Tibial nerve (tissue), 4 donors: ENCODE measurements at places on chromosomes 2 and 18. TPM values are rescaled to one million over a fixed set of nuclear protein-coding genes. Genes with fewer than 3 reads are reported as not detected.

HRH4 gene
- not detected for total RNA-seq

ACTG2 gene
- total RNA-seq, result 20.1 TPM

SFTPB gene
- not detected for total RNA-seq

SLC5A7 gene
- not detected for total RNA-seq

PFN4 gene
- 5.7 TPM for total RNA-seq

CD226 gene
- total RNA-seq, result 1.1 TPM

PRSS56 gene
- not detected for total RNA-seq

CCDC88A gene
- 62.1 TPM for total RNA-seq

GRCh38 chr2:27705851-27706622 is 42.3 kb downstream of the SLC4A1AP start:
- peak; percentile 70 for DNase-seq

DNA sequence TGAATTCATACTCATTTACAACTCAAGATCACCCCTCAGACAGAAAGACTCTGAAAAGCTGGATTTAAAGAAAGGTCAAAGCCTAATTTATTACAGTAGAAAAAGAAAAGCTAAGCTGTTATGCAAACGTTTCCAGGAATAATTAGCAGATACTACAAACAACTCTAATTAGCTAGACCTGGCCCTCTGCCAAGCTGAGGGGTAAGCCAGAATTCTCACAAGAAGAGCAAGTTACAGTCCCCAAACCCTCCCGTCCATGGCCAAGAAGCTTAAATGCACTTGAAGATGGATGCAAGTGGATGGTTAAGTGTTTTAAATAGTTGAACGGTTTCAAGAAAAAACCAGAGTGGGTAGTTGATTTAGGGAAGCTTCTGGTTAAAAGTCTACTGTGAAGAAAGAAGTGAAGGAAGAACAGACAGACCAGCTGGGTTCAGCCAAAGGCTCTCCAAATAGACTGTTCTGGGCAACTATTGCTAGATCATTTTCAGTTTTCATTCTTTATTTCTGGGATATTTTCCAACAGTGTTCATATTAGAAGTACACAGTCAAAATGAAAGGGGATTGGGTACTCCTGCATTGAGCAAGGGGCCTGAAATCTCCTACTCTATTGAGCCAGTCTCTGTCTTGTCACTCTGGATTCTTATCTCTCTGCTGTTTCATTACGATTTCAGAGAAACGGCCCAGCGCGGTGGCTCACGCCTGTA is 4.8 kb downstream of the LMAN2L start:
- no peak for DNase-seq

- DNase-seq, result no peak
These were observed 2.0 kb downstream of the MRPL30 start for GRCh38 chr2:99183025-99183424.

- DNase-seq, result no peak
These were observed 119.9 kb upstream of the DCC start for GRCh38 chr18:52220062-52220591.

DNA sequence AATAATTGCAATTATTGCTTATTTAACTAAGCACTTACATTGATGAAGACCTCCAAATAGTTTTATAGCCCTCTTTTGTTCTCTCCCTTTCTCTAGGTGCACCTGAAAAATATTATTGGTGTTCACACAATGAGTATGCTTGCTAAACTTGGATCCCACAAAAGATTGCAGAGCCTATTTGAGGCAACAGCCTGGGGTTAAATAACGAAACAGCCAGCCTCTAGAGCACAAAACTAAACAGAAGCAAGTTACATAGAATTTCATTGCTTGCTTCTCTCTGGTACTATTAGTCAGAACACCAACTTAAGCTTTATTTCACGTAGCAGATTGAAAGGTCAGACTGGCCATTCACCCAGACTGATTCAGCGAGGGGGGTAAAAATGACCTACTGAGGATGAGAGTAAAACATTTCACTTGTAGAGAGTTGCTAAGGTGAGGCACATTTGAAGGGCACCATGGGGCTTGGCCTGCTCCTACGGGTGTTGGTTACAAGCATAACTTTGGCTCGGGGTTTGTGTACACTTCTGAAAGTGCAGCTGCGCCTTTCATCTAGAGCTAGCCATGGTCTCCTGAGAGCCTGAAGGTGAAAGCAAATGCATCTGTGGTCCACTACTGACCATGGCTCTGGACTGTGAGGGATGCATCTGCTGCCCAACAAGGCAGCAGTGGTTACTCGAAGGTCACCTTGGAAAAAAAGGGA is 225.1 kb upstream of the LRRTM1 start:
- no peak for DNase-seq

GRCh38 chr2:121316986-121317385 is 32.0 kb upstream of the TFCP2L1 start:
- no peak for DNase-seq

GRCh38 chr18:55401638-55402191 is 186.3 kb downstream of the TCF4 start:
- DNase-seq, result no peak

- DNase-seq, result no peak
These were observed 120.9 kb downstream of the RNF152 start for GRCh38 chr18:61771861-61772260.

DNA sequence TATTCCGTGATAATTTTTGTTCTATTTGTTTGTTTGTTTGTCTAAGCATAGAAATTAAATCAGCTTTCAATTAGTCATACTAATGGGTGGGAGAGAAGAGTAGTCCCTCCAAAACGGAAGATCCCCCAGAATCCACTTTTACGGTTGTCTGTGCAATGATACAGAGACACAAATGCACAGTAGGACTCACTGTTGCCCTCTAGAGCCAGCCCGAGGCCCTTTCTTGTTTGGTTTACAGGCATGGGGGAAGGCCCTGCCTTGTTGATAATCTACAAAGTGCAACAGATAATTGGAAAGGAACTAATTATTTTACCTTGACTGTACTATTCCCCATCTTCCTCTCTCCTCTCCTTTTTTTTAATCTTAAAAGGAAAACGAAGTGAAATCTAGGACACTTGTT is 121.1 kb downstream of the ACOXL start:
- no peak for DNase-seq

DNA sequence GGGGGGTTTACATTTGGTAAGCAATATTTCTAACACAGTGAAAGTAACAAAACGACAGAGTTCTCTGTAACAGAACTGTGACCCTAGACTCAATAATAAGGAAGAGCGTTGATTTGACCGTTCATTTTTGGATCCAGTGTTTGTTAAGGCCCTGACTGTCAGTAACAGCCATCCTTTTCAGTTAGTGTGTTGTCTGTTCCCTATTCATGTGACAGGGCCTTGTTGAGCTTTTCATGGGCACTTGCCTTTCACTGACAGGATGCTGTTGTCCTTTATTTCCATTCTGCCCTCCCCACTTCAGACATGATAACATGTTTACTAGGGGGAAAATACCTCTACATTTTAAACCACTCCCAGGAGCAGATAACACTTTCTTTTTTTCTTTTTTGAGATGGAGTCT is 45.8 kb downstream of the MAP4K4 start:
- DNase-seq, result no peak

- no peak for DNase-seq
These were observed 1611.9 kb upstream of the ZEB2 start for GRCh38 chr2:146131785-146132184.

DNA sequence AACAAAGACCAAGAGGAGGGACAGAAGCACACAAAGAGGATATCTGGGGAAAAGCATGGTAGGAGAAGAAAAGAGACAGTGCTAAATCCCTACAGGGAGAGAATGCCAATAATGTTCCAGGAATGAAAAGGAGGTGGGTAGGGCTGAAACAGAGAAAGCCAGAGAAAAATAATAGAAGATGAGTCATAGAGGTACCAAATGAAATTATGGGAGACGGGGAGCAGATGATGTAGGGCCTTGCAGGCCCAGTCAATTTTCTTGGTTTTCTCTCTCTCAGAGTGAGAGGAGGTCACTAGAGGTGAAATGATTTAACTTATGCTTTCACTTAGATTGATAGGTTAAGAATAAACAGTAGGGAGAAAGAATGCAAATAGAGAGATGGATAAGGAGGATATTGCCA is 61.5 kb downstream of the RPRM start:
- no peak for DNase-seq

DNA sequence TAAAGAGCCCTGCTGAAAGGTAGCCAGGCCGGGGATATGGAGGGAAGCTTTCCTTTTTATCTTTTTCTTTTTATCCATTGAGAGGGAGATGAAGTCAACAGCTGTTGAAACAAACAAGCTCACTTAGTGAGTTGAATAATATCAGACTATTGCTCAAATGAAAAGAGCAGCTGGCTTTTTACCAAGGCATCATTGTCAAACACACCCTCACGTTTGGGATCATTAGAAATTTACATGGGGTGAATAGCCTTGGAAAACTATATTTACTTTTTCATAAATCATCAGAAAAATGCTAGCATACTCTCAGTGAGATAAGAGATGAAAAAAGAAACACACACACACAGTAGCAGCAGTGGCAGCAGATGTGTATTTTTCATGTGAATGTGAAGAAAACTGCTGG is 71.5 kb upstream of the HNMT start:
- no peak for DNase-seq

DNA sequence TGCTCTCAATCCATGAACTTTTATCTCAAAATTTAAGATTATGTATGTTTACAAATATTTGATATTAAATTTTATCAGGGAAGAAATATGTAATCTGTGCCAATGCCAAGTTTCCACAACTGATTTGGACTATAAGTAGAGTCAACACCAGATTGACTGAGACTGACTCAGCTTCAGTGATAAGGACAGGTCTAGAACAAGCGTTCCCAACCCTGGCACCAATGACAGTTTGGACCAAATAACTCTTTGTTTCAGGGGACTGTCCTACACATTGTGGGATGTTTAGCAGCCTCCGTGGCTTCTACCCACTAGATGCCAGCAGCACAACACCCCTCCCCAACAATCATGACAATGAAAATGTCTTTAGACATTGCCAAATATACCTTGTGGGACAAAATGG is 165.3 kb downstream of the THADA start:
- no peak for DNase-seq

DNA sequence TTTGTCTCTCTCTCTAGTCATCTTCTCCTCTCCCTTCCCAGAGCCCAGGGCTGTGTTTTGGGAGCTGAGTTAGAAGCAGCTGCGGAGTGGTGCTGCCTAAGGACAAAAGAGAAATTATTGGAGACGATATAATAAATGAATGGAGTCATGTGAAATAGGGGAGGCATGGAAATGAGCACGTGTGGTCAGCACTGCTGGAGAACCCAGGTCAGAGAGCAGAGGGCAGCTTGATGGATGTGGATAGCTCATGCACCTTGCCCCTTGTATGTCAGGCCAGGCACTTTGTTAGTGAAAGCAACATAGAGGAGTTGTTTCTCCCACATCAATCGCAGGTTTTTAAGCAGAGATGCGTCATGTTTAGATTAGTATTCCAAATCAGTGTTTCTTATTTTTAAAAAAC is 15.7 kb downstream of the TTR start:
- no peak for DNase-seq

DNA sequence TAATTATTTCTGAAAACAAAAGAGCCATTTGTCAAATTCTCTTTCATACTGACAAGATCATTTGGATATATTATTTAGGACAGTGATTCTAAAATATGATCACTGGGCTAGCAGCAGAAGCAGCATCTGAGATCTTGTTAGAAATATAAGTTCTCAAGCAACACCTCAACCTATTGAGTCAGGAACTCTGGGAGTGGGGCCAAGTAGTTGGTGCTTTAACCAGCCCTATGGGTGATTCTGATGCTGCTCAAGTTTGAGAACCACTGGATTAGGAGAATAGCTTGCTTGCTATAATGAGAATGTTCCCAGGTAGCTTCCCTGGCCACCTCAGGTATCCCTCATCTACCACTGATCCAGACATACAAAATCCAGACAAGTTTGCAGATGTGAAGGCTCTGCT is 466.9 kb upstream of the CELF4 start:
- no peak for DNase-seq

DNA sequence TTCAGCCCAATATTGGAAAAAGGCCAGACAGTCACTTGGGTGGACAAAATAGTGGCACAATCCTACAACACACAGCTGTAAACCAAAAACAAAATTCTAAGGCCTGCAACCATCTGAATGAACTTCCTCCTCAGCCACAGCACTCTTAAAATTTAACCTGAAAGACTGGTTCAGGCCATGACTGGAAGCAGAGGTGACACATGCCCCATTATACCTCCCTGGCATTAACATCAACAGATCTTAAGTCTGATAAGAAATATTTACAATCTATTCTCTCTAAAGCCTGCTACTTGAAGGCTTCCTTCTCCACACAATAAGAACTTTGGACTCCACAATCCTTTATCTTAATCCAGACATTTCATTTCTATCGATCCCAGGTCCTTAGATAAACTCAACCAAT is 192.4 kb upstream of the LRP1B start:
- no peak for DNase-seq

DNA sequence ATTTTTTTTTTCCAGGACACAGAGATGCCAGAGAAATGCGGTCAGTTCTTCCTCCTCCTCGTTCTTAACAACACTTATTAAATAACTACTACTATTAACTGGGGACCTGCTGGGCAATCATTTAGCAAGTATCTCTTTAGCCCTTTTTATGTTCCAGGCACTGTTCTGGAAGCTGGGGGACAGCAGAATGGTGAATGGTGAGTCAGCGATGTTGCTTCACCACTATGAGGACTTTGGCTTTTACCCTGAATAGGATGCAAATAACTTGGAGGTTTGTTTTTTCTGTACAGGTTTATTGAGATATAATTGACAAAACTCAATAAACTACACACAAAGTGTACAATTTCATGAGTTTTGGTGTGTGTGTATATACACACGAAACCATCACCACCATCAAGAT is 179.9 kb upstream of the MSH6 start:
- DNase-seq, result no peak

GRCh38 chr2:168286535-168286934 is 39.1 kb upstream of the STK39 start:
- DNase-seq, result no peak

DNA sequence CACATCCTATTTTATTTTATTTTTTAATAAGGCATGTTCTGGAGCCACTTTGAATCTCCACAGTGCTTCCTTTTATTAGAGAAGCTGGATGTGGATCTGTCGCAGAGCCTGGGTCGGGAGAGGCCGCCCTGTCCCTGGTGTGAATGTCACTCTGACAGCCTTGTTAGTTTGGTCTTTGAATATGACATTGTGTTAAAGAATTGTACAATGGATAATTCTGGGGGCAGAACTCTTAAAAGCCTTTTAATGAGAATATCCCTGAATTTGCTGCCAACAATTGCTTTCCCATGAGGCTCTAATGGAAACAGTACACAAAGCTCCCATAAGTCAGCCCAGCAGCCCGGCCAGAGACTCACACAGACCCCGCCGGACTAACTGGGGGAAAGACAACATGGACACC is 82.4 kb downstream of the MTCL1 start:
- no peak for DNase-seq

DNA sequence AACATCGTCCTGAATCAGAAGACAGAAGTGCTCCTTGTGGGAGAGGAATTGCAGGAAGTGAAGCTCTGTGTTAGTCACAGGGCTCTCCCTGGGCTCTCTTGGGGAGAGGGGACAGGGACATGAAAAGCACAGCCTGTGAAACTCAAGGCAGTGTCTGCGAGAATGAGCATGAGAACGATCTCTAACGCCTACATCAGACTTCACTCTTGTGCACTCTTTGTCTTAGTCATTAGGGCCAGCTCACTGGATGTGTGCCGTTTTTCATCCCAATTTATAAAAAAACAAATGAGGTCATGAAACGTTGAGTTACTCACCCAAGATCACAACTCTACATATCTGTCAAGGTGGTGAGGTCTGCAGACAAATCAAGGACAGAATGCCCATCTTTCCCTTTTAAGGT is 27.0 kb upstream of the TWIST2 start:
- DNase-seq, result no peak

GRCh38 chr2:140338795-140339194 is 1558.6 kb upstream of the NXPH2 start:
- no peak for DNase-seq

GRCh38 chr2:11446733-11447248 is 19.2 kb downstream of the E2F6 start:
- peak; percentile 73 for DNase-seq
